ENCODE measurements at places on chromosomes 5 and 9. TPM values are rescaled to one million over a fixed set of nuclear protein-coding genes. Genes with fewer than 3 reads are reported as not detected.

Gene CDKN2B-AS1
- polyA plus RNA-seq: 0.47 TPM

Gene GPR151
- polyA plus RNA-seq: not detected

Gene CAMK2A
- 0.24 TPM for polyA plus RNA-seq

Gene CLIC3
- polyA plus RNA-seq: 351 TPM

Gene UBE2R2
- polyA plus RNA-seq: 16.6 TPM

Gene IRX2
- polyA plus RNA-seq: 3.0 TPM

Gene ZMAT2
- 61.6 TPM for polyA plus RNA-seq

Gene CD180
- polyA plus RNA-seq: 0.12 TPM

Gene DTWD2
- 2.6 TPM for polyA plus RNA-seq

Gene SLU7
- 23.9 TPM for polyA plus RNA-seq

Gene EXD3
- polyA plus RNA-seq: 20.8 TPM

Gene TEK
- polyA plus RNA-seq: 1.3 TPM

Gene TTC23L
- polyA plus RNA-seq: 0.04 TPM

Gene ORM2
- 0.12 TPM for polyA plus RNA-seq

Gene MSANTD3
- 9.1 TPM for polyA plus RNA-seq

Gene PRLR
- polyA plus RNA-seq: 0.20 TPM

Gene BSPRY
- 17.2 TPM for polyA plus RNA-seq

Gene ENTREP1
- polyA plus RNA-seq: 5.7 TPM

Gene DBH
- 0.01 TPM for polyA plus RNA-seq

Gene C5orf58
- not detected for polyA plus RNA-seq

Gene HAVCR2
- polyA plus RNA-seq: 0.91 TPM

Gene PDE6A
- 1.5 TPM for polyA plus RNA-seq

Gene CCNO
- polyA plus RNA-seq: 1.2 TPM

Gene AIF1L
- 184 TPM for polyA plus RNA-seq

Gene CENPK
- polyA plus RNA-seq: 6.6 TPM

Gene CNTRL
- polyA plus RNA-seq: 4.0 TPM

Gene SPAG8
- 0.57 TPM for polyA plus RNA-seq

Gene NUDT12
- polyA plus RNA-seq: 5.9 TPM

Gene TNFSF8
- 0.47 TPM for polyA plus RNA-seq

Gene LCN15
- not detected for polyA plus RNA-seq

Gene SPATA31C1
- polyA plus RNA-seq: not detected

Gene DOK3
- 5.1 TPM for polyA plus RNA-seq

Gene RFX3
- polyA plus RNA-seq: 0.61 TPM

Gene LRRC19
- polyA plus RNA-seq: not detected

Gene SLC36A2
- polyA plus RNA-seq: not detected

Gene SLCO4C1
- 0.04 TPM for polyA plus RNA-seq

Gene GABRA1
- not detected for polyA plus RNA-seq

Gene DRD1
- polyA plus RNA-seq: 0.08 TPM

Data from esophagus (tissue), 2 donors.